ENCODE measurements at places on chromosomes 11 and 22.

GRCh38 chr22:38247713-38248112, 25.1 kb downstream of the TMEM184B start:
- no peak for DNase-seq

GRCh38 chr11:643366-643765, 6.3 kb downstream of the DRD4 start:
- no peak for DNase-seq

GRCh38 chr22:28989035-28989464, 72.6 kb downstream of the C22orf31 start:
- DNase-seq: no peak

DNA sequence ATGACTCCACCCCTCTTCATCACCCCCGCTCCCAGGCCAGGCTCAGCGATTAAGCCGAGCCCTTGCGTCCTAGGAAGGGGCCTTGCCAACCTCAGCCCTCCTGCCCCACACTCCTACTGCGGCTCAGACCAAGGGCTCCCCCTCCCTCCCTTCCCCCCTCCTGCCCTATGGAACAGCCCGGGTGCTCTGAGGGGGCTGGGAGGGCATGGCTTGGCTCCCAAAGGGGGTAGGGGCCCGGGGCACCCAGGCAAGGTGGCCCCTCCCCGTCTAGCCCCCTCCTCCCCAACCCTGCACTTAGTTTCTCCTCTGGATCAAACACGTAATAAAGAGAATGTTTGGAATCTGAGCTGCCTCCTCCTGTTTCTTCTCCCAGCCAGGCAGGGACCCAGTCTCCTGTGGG, 6.3 kb downstream of the RCOR2 start:
- DNase-seq: no peak

GRCh38 chr22:31046539-31047226, 34.4 kb upstream of the SMTN start:
- DNase-seq: peak; percentile 73

All from adrenal gland (tissue), 19 donors.